Effector CD4-positive, alpha-beta T cell (primary cell): ENCODE measurements at places on chromosomes 12 and 14.

DNA sequence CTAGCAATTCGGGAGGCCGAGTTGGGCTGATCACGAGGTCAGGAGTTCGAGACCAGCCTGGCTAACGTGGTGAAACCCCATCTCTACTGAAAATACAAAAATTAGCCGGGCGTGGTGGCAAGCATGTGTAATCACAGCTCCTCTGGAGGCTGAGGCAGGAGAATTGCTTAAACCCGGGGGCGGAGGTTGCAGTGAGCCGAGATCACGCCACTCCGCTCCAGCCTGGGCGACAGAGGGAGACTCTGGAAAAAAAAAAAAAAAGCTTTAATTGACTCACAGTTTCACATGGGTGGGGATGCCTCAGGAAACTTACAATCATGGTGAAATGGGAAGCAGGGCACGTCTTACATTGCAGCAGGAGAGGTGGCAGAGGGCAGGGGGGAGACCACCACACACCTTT, 30.6 kb upstream of the SLC2A3 start:
- DNase-seq, result no peak

DNA sequence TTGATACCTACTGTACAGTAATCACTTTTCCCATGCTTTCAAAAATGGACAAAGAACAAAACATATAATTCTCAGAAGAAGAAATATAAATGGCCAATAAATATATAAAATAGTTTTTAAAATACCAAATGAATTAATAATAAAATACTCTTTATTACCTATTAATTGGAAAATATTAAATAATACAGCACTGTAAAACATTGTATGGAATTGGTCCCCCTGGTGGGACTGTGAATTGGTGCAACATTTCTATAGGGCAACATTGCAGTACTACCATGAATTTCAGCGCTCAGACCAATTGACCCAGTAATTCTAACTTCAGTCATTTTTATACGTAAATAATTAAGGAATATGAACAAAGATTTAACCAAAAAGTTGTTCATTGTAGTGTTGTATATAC, 162.6 kb downstream of the PELI2 start:
- no peak for DNase-seq

DNA sequence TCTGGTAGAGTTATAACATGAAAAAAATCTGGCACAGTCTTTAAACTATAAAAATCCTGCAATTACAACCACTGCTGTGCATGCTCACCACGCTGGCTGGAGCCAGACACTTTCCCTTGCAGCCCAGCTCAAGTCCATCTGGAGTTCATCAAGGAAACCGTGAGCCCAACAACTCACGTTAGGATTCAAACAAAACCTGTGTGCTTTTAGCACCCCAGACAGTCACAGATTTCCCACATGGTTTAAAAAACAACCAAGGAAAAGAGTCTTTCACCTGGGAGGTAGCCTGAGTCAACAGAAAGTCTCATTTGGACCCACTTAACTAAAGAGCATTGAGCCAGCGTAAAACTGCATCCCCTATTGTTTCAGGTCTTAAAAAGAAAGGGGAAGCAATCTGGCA, 4.7 kb downstream of the LRIG3 start:
- no peak for DNase-seq

GRCh38 chr14:83702619-83703018, 1827.3 kb upstream of the FLRT2 start:
- no peak for DNase-seq
